ENCODE measurements at places on chromosomes 12 and 14.

DNA sequence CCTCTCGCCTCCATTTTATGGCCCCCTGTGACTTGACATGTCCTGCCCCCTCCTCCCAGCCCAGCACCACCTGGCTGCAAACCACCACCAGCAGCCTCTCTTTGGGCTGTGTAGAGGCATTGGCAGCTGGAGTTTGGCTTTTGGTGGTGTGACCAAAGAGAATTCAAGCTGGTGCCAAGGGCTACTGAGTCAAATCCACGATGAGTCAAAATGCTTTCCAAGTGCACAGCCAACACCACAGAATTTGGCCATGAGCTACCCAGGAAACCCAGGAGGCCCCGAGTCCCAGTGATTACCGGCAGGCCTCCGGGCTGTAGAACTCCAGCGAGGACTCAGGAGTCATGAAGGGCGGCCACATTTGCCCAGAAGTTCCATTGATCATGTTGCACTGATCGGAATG is 53.8 kb downstream of the SCARB1 start:
- DNase-seq, result no peak

GRCh38 chr14:48967419-48967818 is 618.8 kb downstream of the RPS29 start:
- no peak for DNase-seq

- no peak for DNase-seq
Observed at GRCh38 chr12:46005823-46006222, 15.4 kb upstream of the SCAF11 start.

DNA sequence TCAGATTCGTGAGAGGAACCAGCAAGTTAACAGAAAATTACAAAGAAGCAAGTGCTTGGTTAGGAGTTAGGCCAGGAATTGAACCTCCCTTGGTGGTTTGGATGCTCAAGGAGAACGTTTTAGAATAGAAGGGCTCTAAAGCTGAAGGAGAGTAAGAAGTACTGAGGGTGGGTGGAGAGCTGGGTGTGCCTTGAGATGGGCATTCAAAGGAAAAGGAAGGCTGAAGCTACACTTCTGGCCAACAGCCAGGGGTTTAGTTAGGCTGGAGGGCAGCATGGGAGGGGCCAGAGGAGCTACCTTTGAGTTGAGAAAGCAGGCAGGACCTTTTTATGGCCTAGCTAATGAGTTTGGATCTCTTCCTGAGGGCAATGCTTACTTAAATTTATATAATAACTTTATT is 421.2 kb downstream of the CCDC91 start:
- DNase-seq, result no peak

- no peak for DNase-seq
Observed at GRCh38 chr14:93792391-93792790, 4.1 kb upstream of the PRIMA1 start.

DNA sequence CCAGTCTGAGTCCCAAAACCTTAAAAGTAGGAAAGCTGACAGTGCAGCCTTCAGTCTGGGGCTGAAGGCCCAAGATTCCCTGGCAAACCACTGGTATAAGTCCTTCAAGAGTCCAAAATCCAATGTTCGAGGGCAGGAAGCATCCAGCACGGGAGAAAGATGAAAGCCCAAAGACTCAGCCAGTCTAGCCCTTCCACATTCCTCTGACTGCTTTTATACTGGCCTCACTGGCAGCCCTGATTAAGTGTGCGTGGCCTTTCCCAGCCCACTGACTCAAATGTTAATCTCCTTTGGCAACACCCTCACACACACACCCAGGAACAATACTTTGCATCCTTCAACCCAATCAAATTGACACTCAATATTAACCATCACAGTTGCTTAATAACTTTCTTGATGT is 372.1 kb upstream of the CCDC196 start:
- DNase-seq, result no peak

GRCh38 chr14:103961928-103962578 is 19.7 kb upstream of the RD3L start:
- no peak for DNase-seq

GRCh38 chr12:116093915-116094314 is 183.6 kb downstream of the MED13L start:
- no peak for DNase-seq

GRCh38 chr12:93181409-93181965 is 196.2 kb upstream of the NUDT4 start:
- no peak for DNase-seq

GRCh38 chr14:81219759-81220579 is 790 bp downstream of the GTF2A1 start:
- peak; percentile 72 for DNase-seq

DNA sequence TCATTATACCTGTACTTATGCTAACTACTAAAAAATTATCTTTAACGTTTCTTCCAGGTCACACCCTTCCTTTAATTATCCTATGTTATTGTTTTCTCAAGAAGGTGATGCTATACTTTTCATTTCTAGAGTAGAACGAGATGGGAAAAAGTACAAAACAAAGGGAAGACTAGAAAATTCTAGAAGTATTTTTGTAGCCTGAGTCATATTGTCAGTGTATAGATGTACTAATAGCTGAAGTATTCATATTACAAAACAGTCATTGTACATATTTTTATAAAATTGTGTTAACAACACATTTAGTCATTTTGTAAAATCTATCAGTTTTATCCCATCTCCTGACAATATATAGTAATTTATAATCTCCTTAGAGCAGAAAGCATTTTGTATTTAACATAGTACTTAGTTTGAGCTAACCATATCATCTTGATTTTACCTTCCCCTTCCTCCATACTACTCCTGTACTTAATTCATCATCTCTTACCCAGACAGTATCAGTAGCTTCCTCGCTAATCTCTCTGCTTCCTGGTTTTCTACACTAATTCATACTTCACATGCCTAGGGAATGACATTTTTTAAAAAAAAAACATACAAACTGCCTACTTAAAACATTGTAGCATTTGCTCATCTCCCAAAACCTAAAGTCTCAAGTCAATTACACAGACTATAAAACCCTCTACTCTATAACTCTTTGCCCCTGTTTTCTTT is 920.9 kb downstream of the RPS29 start:
- DNase-seq, result no peak

DNA sequence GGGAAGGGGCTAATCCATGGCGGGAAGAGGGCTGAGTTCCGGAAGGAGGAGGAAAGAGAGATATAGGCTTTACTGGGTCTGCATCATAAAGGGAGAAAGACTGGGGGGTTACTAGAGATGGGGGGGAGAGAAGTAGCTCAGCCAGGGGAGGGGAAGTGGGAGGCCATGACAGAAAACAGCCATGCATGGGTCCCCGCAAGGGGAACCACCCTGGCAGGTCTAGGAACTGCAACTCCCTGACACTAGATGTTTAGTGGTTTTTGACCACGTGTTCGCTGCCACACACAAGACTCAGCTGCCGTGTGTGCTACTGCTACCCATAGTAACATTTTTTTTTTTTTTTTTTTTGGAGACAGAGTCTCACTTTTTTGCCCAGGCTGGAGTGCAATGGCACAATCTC is 145.0 kb downstream of the RIMBP2 start:
- DNase-seq, result no peak

DNA sequence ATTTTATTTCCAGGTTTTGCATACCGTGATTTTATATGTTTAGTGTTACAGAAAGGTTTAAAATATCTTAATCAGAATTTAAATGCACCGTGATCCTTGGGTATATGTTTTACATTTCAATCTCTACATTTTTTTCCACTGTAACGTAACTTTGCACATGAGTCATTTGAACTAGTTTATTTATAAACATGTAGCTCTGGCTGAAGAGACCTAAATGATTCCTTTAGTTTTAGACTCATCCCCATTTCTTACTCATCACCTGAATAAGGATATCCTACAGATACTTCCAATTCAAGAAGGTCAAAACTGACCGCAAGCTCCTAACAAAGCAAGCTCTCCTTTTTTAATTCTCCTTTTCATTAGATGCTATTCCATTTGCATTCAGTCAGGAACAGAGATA is 42.7 kb upstream of the SLC6A15 start:
- DNase-seq, result no peak

DNA sequence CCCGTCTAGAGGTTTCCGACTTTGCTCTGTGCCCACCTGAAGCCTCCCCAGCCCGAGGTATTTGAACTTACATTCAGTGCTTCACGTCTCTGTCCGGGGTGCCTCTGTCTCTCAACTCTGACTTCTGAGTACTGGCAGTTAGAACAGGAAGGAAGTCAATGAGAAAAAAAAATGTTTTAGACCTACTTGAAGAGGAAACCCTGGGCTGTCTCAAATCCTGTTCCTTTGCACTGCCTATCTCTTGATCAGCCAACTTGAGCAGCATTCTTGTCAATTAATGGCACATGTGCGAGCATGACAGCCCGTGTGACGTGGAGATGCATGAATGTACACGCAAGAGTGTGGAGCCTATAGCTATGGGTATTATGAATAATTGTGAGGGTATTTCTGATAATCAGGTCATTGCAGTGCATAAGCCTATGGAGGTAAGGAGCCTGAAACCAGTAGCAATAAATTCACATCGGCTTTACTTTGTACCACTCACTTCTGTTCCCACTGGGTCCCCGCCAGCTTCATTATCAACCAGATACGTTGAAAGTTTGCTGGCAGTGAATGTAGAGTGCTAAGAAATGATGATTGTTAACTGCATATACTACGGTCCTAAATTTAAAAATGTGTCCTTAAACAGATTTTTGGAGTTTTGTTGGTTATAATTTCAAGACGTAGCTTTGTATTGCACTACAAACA is at the start of gene ARHGDIB:
ARHGDIB (minus strand) TSS at position 136 of the 687 bp plus-strand sequence. CDS start 10,889 bp downstream, outside the sequence.
- DNase-seq, result no peak

DNA sequence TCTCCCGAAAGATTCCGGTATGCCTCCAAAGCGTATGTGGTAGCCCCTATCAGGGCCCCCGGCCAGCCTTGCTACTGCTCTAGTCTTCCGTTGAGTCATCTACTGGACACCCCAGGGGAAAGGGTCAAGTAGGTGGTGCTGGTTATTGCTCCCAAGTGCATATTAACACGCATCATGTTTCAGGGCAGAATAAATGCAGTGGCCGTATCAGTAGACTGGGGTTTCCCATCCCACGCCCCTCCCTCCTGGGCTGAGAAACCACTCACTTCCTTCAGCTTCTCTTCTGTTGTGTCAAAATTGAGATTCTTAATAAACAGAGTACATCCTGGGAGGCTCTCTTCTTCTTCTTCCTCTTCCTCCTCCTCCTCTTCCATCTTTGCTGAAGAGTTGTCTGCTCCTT is 39.3 kb downstream of the RBM19 start:
- DNase-seq, result no peak

GRCh38 chr12:5047729-5048128 is 4.0 kb downstream of the KCNA5 start:
- no peak for DNase-seq

DNA sequence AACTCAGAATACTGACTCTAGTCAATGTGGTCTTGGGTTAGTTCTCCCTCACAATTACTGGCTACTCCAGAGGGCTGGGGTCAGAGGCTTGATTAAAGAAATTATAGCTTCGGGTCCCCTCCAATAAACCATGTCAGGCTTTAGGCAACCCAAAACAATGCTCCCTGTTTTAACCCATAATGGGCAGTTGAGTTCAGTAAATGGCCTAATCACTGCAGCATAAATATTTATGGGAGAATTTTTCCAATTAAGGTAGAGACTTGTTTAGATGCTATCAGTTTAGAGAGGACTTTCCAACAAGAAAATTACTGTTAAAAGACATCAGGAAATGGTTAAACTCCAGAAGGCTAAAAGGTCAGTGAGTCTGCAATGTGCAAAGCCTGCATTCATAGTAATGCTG is 389.2 kb upstream of the PRICKLE1 start:
- no peak for DNase-seq

DNA sequence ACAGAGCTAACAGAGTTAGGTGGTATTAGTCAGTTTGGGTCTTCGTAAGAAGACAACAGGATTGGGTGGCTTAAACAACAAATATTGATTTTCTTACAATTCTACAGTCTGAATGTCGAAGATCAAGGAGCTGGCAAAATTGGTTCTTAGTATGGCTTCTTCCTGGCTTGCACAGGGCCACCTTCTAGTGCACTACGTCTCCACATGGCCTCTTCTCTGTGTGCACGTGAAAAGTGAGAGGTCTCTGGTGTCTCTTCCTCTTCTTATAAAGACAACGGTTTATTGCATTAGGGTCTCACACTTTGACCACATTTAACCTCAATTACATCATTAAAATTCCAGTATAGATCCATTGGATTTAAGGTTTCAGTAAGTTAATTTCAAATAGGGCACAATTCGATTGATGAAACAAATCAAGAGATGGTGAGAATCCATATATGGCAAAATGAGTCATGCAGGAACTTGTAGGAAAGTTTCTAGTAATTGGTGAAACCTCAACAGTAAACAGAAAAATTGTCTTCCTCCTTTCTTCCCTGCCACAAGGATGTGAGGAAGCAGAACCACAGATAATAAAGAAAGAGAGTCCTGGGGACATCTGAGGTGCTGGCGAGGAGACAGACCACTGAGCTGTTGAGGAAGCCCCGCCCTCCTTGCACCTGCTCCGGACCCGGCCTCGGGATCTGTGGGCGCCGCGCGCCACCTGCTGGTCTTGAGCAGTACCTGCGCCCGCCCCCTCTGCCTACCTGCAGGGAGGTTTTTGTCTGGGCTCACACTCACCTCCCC is 846.7 kb downstream of the TMEM121 start:
- DNase-seq, result no peak

DNA sequence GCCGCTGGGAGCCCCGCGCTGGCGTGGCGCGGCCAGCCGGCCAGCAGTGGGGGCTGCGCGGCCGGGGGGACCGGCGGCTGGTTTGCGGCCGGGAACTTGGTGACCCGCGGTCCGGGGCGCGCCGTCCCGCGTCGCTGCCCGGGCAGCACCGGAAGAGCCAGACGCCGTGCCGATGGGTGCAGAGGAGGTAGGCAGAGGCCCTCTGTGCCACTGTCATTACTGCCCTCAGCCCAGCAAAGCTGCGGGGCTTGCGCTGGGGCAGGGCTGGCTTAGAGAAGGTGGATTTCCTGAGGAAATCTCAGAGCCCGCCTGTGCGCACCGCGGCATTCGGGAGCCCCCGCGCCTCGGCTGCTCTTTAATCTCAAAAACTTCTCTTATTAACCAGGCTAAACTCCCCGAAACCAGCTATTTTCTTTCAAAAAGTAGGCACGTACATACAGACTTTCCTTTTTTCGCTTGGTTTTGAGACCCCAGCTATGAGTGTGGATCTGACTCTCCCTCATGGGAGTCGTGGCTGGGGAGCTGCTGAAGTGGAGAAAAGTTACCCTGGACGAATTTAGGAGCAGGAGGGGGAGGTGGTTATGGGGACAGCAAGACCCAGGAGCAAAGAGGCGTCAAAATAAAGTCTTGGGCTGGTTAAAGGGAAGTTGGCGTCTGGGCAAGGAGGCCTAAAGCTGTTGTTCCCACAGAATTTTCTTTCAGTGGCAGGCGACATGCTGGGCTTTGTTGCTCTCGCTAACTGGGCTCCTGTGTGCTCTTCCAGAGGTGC is 802 bp downstream of the SUSD6 start:
- peak; percentile 52 for DNase-seq

- no peak for DNase-seq
Observed at GRCh38 chr12:96210376-96211055, 16.3 kb downstream of the ELK3 start.

DNA sequence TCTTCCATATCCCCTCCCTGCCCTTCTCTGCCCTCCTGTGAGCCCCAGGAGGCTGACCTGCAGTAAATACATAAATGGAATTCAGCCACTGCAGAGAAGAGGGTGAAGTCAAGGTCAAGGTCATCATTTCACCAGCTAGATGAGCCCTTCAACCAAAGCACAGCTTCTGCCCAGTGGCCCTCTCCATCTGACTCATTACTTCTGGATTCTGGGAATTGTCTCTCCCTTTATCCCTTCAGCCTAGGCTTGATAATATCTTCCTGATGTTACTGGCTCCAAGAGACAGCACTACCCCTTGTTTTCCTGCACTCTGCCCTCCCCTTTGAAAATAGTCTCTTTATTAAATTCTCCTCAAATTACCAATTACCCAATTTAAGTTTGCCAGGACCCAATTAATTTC is 64.5 kb downstream of the TTC9 start:
- no peak for DNase-seq

GRCh38 chr14:67357186-67357968 is 2.2 kb downstream of the ATP6V1D start:
- DNase-seq, result no peak

Measured in left hindlimb (tissue), 1 donor.